Mesenchymal stem cell (in vitro differentiated cells and primary cell): ENCODE measurements at places on chromosomes 2 and 18.

GRCh38 chr2:224884188-224884587 is 158.1 kb downstream of the DOCK10 start:
- no peaks in the 10 kb centered on the region for H3K27me3 ChIP-seq
- H3K27ac ChIP-seq, result peak overlapping the region; percentile 92
- H3K4me1 ChIP-seq, result peaks cover 9% of the 10 kb centered on the region
- H3K36me3 ChIP-seq, result peaks cover 3% of the 10 kb centered on the region
- H3K4me3 ChIP-seq, result no peak overlapping the region
- peak; percentile 46 for DNase-seq

GRCh38 chr18:75076286-75076685 is 132.7 kb downstream of the PTGR3 start:
- no peak overlapping the region for H3K4me3 ChIP-seq
- no peak for DNase-seq
- no peaks in the 10 kb centered on the region for H3K36me3 ChIP-seq
- no peak overlapping the region for H3K27ac ChIP-seq
- H3K4me1 ChIP-seq, result peaks cover 2% of the 10 kb centered on the region
- H3K27me3 ChIP-seq, result no peaks in the 10 kb centered on the region

DNA sequence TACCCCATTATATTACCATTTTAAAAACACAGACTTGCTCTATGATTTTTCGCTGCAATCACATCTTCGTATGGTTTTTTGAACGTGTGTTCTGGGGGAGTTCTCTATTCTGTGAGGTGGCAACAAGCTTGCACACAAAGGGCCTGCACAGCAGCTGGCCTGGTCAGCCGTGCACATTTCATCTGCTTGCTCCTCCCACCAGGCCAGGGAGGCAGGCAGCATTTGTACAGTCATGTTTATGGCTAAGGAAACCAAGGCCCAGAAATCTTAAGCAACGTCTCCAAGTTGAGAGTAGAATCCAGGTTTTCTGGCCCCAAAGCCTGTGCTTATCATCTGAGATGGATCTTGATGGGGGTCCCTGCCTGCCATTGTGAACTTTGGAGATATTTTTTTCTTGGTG is 106.4 kb upstream of the SMIM21 start:
- no peaks in the 10 kb centered on the region for H3K27me3 ChIP-seq
- H3K27ac ChIP-seq, result no peak overlapping the region
- no peaks in the 10 kb centered on the region for H3K4me1 ChIP-seq

GRCh38 chr2:136057023-136057801 is 60.7 kb downstream of the CXCR4 start:
- H3K27me3 ChIP-seq, result peaks cover 14% of the 10 kb centered on the region
- H3K4me1 ChIP-seq, result no peaks in the 10 kb centered on the region
- no peak overlapping the region for H3K27ac ChIP-seq
- DNase-seq, result no peak

DNA sequence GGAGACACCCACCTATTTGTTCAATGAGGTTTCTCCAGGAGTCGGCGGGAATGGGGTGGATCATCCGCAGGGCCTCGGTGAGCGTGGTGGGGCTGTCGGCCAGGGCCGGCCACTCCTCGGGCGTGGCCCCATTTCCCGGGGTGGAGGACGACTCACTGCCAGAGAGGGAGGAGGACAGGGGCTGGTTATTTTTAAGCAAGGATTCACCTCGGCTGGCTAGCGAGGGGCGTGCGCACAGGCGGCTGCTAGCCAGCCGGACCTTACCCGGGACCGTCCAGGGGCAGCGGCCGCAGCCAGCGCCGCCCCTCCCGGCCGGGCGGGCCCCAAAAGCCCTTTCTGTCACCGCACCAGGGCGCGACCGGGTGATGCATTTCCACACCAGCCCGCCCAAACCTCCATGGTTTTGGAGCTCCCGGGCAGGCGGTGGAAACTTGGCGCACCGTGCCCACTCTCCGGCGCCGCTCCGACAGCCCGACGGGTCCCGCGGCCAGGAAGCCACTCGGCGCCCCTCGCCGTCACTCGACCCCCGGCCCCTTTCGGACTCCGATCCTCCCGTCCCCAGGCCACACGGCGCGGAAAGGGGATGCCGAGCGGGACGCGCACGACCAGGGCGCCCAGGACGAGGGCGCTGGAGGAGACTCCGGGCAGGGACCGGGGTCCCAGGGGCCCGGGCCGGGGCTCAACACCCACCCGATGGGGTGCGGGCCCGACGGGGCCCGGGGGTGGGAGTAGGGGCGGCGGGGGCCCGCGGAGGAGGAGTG is 57.1 kb downstream of the SNORC start:
- H3K4me1 ChIP-seq, result peaks cover 18% of the 10 kb centered on the region
- DNase-seq, result no peak

DNA sequence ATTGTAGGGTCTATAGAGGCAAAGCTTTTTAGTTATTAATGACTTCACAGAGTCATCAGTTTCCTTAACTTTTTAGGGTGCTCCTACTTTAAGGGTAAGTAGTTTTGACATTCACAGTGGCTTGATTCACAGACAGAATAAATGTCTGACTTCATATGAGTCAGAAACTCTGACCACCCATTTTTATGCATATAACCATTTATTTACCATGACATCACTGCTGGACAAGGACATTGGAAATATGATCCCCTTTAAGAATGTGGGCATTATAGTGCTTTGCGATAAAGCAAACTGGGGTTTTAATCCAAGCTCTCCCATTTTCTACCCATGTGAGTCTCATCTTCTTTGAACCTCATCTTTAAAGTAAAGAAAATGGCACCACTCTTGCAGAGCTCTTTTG is 162.0 kb upstream of the MC4R start:
- H3K36me3 ChIP-seq, result no peaks in the 10 kb centered on the region
- H3K27me3 ChIP-seq, result no peaks in the 10 kb centered on the region
- no peak overlapping the region for H3K27ac ChIP-seq
- DNase-seq, result no peak

DNA sequence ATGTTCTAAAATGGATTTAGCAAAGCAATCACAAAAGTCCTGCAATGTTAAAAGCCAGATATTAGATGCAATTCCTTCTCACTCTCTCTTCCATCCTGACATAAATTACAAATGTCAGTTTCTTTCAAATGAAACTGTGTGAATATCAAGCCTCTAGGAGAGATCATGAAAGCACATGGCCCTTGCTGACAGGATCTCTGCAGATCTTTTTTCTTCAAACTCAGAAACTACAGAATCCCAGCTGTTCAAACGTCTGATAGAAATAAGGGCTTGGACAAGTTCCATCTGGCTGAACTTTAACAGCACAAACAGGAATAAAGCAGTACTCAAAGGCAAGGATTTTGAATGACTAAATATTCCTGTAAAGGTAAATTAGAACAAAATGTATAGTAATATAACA is 47.6 kb downstream of the PDE1A start:
- peaks cover 9% of the 10 kb centered on the region for H3K36me3 ChIP-seq
- H3K27ac ChIP-seq, result peak overlapping the region; percentile 38
- no peak overlapping the region for H3K4me3 ChIP-seq
- no peaks in the 10 kb centered on the region for H3K27me3 ChIP-seq
- DNase-seq, result peak; percentile 52
- H3K4me1 ChIP-seq, result no peaks in the 10 kb centered on the region

DNA sequence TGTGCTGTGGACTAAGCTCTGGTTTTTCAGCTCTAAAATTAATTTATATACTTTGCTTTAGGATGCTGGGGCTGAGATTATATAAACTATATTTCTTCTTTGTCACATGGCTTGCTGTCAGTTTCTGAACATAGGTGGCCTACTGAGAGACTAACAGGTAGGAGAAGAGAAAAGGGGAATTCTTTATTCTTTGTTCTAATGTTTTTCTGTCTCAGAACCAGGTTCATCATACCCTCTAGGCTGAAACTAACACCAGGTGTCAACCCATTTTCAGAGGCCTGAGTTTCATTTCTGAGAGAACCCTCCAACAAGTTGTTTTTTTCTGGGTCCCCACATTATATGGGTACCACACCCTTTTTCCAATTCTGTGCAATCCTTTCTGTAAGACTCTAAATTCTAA is 843.6 kb downstream of the TRIB2 start:
- H3K4me3 ChIP-seq, result no peak overlapping the region
- no peaks in the 10 kb centered on the region for H3K36me3 ChIP-seq
- H3K4me1 ChIP-seq, result no peaks in the 10 kb centered on the region
- no peak overlapping the region for H3K27ac ChIP-seq

- no peaks in the 10 kb centered on the region for H3K36me3 ChIP-seq
- DNase-seq, result no peak
- H3K4me1 ChIP-seq, result no peaks in the 10 kb centered on the region
- H3K27ac ChIP-seq, result no peak overlapping the region
Measured at GRCh38 chr2:216925636-216926366, 65.9 kb upstream of the TNP1 start.

GRCh38 chr18:60377778-60378469 is 5.3 kb upstream of the MC4R start:
- no peak for DNase-seq
- H3K4me3 ChIP-seq, result no peak overlapping the region
- H3K4me1 ChIP-seq, result no peaks in the 10 kb centered on the region
- no peaks in the 10 kb centered on the region for H3K36me3 ChIP-seq

GRCh38 chr2:36680012-36680411 is 16.5 kb upstream of the VIT start:
- H3K4me1 ChIP-seq, result no peaks in the 10 kb centered on the region
- no peak overlapping the region for H3K4me3 ChIP-seq
- H3K27ac ChIP-seq, result no peak overlapping the region
- H3K27me3 ChIP-seq, result no peaks in the 10 kb centered on the region
- DNase-seq, result no peak
- H3K36me3 ChIP-seq, result no peaks in the 10 kb centered on the region

DNA sequence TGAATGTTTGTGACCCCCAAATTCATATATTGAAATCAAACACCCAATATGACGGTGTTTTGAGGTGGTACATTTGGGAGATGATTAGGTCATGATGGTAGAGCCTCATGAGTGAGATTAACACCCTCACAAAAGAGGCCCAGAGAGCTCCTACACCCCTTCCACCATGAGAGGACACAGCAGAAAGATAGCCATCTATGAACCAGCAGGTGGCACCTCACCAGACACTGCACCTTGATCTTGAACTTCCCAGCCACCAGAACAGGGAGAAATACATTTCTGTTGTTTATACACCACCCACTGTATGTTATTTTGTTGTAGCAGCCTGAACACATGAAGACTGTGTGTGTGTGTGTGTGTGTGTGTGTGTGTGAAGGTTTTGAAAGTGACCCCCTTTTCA is 58.1 kb downstream of the ST3GAL5 start:
- no peaks in the 10 kb centered on the region for H3K4me1 ChIP-seq
- H3K27me3 ChIP-seq, result no peaks in the 10 kb centered on the region
- no peaks in the 10 kb centered on the region for H3K36me3 ChIP-seq
- H3K4me3 ChIP-seq, result no peak overlapping the region
- H3K27ac ChIP-seq, result no peak overlapping the region
- DNase-seq, result no peak

DNA sequence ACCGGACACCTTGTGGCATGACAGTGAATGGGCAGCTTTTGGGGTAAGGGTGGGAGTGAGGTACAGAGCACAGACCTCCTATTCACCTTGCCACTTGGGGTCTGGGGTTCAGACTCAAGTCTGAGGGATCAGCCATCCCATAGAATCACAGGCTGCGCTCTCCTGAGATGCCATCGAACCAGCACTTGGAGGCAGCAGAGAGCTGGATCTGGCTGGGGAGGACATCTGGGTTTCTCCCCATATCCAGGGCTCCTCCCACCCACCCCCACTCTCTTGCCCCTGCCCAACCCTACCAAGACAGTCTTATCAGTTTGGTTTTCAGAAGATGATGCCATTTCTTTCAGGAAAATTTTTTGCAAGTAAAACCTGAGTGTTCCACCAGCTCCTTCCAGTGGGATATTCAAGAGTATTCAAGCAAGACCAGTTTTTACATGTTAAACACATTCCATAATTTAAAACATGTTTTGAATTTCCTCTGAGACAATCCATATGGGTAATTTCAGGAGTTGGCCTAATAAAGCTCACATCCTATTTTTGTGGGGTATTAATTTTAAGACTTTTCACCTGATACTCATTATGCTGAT is 29.2 kb upstream of the TEX44 start:
- peak; percentile 73 for DNase-seq
- no peak overlapping the region for H3K4me3 ChIP-seq
- H3K36me3 ChIP-seq, result no peaks in the 10 kb centered on the region
- no peak overlapping the region for H3K27ac ChIP-seq
- H3K27me3 ChIP-seq, result peaks cover under 1% of the 10 kb centered on the region

DNA sequence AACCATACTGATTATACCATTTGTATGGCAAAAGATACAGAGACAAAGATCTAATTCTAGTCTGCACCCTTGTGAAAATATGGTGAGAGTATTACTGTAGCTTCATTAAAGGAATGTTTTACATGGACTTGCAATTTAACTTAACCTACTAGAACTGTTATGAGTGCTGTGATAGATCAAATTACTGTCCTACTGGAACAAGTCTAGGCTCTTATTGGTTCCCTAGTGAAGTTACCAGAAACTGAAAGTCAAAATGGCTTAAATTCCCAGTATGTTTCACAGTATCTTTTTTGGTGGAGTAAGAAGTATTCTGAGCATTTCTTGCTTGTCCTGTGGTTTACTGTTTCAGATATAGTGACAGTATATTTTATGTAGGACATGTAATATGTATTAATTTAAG is 3.8 kb upstream of the TBR1 start:
- no peak overlapping the region for H3K27ac ChIP-seq
- no peak overlapping the region for H3K4me3 ChIP-seq
- no peaks in the 10 kb centered on the region for H3K36me3 ChIP-seq
- H3K27me3 ChIP-seq, result peaks cover 27% of the 10 kb centered on the region

- no peak overlapping the region for H3K27ac ChIP-seq
- no peaks in the 10 kb centered on the region for H3K4me1 ChIP-seq
- no peaks in the 10 kb centered on the region for H3K36me3 ChIP-seq
- H3K27me3 ChIP-seq, result no peaks in the 10 kb centered on the region
- H3K4me3 ChIP-seq, result peak overlapping the region; percentile 77
- peak; percentile 51 for DNase-seq
Measured at GRCh38 chr2:229169751-229170150, 101.3 kb downstream of the PID1 start.

GRCh38 chr2:6492573-6492972 is 373.1 kb downstream of the CMPK2 start:
- H3K27ac ChIP-seq, result no peak overlapping the region
- DNase-seq, result no peak
- no peak overlapping the region for H3K4me3 ChIP-seq
- no peaks in the 10 kb centered on the region for H3K27me3 ChIP-seq

DNA sequence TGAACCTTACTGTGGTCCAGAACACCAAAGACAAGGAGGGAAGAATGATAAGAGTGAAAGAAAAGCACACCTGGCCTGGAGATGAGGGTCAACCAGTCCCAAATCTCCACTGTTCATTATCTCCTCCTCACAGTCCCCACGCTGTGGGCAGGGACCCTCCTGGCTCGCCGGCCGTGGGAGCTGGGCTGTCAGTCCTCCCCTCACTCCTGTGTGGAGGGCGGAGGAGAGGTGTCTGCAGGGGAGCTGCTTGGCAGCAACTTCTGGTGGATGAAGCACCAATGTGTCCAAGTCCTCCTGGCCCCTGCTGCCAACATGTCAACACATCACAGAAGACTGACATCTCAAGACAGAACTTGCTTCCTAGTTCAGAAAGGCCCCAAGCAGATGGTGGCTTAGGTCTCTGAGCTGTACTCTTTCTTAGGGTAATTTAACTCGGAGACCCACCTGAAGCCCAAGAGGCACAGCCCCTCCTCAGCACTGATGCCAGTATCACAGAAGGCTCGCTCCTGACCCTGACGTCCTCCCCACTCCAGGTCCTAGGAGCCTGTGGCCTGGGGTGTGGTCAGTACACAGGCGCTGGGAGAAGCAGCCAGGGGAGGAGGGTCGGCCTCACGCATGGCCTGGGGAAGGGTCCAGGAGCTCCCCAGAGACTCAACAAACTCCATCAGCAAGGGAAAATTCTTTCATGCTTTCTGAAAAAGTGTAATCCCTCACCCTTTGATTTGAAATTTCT is 54.5 kb downstream of the PARD6G start:
- peaks cover 9% of the 10 kb centered on the region for H3K27me3 ChIP-seq
- no peak for DNase-seq
